ENCODE measurements at places on chromosomes 6 and 20.

DNA sequence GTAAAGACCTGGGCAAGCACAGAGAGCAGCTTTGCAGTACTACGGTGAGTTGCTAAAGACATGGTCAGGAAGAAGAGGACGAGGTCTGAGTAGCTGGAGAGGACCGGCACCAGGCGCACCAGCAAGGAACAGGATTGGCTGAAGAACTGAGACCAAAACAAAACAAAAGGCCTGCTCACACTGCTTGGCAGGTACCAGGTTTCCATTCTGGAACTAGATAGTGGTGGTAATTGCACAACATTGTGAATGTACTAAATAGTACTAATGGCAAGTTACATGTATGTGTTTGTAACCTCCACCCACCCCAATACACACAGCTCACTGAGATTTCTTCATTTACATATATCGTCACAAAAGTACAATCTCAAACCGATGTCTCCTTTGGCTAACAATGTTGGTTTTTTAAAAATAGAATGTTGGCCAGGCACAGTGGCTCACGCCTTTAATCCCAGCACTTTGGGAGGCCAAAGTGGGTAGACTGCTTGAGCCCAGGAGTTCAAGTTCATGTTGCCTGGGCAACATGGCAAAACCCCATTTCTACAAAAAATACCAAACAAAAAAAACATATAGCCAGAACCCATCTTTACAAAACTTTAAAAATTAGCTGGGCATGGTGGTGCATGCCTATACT lies 32.5 kb upstream of the LYRM2 start:
- DNase-seq = no peak

DNA sequence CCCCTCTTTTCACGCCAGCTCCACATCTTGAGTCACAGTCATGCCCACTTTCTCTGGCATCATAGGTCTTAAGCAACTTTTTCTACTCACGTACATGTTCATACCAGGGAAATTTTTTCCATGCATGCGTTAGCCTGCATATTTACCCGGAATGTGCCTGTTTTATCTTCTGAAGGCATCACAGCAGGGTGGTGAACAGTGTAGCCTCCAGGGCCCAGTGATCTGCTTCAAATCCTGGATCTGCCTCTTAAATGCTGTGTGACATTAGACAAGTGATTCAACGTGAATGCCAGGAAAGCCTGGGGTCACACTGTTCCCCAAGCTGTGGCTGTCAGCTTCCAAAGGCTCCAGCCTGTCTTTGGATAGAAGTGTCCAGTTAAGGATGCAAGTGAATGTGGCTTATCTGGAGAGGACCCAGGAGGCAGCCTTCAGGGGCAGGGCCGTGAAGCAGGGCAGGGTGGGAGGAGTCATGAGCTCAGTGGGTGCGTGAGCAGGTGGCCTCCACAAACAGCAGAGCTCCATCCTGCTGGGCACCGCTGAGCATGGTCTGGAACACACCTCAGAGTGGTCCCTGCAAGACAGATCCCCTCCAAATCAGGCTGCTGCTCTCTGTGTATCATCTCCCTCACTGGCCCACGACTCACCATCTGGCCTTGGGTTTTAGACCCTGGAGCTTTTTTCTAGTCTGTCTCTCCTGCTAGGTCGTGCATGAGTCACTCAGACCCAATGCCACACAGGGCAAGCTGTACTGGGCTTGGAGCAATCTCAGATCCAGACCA lies 30.4 kb upstream of the CD93 start:
- no peak for DNase-seq

DNA sequence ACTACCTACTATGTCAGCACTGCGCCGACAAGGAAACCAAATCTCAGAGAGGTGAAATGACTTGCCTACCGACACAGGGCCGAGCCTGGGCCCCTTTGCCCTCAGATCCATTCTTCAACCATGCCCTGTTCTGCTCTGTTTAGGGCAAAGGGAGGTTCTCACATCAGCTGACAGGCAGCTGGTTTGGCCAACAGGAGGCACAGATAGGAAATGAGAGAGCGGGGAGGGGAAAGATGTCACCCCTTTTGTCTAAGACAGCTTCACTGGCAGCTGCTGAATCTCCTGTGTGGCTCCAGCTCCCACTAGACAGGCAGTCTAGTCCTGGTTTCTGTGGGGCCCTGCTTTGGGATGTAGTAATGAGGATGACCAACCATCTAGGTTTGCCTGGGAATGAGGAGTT lies 158.7 kb downstream of the TMEM200A start:
- DNase-seq = no peak

DNA sequence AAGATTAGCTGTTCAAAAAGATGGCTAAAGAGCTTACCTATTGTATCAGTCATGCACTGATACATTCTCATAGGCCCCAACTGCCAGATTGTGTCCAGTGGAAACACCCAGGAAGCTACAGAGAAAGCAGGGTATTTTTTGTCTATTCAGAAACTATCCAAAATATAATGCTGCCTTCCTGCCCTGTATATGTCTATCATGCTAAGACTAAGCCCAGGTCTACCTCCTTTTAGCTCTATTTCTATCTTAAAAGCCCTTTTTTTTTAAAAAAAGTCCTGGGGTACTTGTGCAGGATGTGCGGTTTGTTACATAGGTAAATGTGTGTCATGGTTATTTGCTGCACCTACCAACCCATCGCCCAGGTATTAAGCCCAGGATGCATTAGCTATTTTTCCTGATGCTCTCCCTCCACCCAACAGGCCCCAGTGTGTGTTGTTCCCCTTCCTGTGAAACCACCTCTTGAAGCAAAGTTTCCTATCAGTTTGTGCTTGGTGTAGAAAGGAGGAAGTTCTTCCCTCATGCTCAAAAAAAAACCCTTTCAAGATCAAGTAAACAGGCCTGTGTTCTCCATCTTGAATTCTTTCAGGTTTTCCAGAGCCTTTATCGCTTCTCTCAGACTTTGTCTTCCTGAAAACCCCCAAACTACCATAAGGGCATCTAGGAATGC lies 514 bp downstream of the DEFB129 start:
- no peak for DNase-seq
